ENCODE measurements at places on chromosomes 7 and 10.

GRCh38 chr7:7504910-7505704 lies 30.6 kb downstream of the COL28A1 start:
- DNase-seq, result no peak

DNA sequence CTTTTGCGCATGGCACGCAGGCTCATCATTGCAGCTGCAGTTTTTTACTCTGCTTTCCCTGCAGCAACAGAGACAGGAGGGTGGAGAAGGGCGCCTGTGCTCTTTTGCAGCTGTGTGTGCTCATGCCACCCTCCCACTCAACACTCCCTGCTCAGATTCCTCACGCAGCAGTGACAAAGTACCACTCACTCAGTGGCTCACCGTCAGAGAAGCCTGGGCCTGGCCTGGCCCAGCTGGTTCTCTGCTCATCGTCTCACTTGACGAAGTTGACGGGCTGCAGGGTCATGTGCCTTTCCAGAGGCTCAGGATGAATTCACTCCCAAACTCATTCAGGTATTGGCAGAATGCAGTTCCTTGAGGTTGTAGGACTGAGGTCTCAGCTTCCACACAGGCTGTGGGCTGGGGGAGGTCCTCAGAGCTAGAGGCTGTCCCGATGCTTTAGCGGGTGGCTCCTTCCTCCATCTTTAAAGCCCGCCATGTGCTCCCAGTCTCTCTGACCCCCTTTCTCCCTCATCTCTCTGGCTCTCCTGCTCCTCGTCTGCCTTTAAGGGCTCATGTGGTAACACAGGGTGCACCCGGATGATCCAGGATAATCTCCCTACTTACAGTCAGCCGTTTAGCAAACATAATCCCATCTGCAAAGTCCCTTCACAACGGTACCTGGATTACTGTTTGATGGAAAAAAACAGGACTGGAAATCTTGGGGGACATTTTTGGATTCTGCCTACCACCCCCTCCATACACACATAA lies 25.8 kb downstream of the PTPRE start:
- DNase-seq, result no peak

- no peak for DNase-seq
These were observed 25.5 kb upstream of the HABP2 start for GRCh38 chr10:113527211-113527906.

DNA sequence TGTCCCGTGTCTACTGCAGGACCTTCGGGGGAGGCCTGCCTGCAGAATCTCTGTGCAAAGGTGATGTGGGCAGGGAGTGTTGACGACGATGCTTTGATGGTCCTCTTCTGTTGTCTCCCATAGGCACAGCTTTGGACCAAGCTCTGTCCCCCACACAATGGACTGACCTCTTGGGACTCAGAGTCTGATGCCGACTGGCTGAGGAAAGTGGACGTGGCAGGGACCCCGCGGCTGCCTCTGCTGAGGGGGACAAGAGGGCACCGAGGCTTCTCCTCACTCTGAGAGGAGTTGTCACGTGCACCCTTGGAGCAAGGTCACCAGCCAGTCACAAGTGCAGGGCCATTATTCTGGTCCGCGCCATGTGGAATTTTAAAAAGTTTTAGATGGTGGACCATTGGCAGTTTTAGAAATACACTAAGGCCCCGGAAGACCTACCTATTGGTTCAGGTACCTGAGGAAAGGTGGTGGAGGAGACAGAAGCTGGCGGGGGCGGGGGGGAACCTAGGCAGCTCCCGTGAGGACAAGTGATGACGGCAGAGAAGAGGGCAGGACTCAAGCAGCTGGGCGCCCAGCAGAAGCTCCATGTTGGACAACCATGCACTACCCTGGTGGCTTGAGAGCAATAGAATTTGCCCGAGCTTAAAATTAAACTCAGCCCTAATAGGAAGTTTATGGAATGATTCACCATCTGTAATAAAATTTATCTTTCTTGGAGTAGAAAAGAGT lies 331.4 kb downstream of the PTPRN2 start:
- no peak for DNase-seq

DNA sequence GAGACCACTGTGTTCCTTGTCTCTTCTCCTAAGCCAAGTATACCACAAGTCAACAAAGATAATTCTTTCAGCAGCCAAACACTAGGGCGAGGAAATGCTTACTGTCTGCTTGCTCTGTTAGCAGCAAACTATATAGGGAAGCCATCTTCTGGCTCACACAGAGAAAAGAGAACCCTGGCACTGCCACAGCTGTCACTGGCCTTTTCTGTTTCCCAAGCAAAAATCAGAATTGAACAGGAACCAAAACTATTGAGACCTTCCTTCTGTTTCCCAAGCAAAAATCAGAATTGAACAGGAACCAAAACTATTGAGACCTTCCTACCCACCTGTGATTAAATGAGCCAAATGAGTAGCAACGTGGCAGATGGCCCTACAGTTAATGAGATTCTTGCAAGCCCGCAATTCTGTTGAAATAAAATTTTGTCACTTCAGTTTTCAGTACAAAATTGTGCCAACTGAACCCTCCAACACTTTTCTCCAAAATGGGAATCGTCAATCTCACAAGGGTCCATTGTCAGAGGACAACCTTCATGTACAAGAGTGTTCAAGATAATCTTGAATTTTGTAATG lies 54.5 kb downstream of the LRRTM3 start:
- no peak for DNase-seq

DNA sequence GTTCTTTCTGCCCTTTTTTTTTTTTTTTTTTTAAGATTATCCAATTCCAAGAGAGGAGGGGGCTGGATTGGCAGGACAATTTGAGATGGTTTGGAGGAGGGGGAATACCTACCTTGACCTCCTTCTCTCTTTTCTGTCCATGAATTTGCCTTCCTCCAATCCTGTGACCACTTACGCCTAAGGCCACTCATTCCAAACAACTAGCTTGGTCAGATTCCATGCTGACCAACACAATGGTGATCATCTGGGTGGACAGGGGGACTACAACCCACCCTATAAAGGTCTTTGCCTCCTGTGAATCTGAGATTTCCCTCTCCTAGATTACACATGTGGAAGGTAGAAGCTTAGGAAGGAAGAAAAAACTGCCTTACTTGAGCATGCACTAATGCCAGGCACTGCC lies 2.3 kb upstream of the LDB1 start:
- no peak for DNase-seq

DNA sequence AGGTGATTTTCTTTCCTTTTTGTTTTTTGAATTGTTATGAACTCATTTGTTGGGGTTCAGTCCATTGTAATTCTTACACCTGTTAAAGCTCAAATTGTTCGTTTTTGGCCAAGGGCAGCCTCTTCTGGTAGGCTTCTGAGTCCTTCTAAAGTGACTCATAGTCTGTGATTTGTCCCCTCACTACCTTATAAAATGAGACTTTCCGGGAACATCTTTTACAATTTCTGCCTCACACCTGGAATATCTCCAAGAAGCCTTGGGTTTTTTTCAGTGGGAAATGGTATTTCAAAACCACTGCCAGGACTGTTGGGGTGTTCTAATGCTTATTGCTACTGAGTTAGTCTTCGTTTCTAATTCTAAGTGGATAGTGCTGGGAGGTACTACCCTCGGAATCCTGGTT lies 56.7 kb downstream of the BMPR1A start:
- no peak for DNase-seq

DNA sequence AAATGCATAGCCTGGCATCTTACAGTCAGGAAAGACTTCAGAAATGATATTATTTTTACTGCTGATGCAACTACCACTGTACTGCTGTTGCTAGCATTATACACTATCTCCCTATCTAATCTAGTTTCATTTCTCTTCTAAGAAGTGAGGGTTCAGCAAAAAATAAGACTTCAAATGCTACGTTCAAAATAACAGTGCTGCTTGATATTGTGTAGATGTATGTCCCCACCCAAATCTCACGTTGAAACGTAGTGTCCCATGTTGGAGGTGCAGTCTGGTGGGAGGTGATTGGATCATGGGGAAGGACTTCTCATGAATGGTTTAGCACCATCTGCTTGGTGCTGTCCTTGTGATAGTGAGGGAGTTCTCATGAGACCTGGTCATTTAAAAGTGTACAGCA lies 129.4 kb downstream of the ANK3 start:
- no peak for DNase-seq

DNA sequence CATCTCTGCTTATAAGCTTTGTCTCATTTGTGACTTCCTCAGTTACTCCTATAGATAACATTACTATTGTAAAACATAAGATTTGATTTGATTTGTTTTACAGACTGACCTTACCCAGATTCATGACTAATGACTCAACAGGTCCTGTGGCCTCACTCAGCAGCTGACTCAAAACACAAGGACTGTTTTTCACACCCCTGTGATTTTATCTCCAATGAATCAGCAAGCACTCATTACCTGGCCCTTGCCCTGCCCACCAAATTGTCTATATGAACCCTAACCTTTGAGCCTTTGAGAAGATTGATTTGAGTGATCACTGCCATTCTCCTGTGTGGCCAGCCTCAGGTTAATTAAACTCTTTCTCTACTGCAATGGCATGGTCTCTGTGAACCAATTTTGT lies 1064.6 kb upstream of the LRRTM3 start:
- no peak for DNase-seq

- DNase-seq, result no peak
These were observed 198.2 kb upstream of the GNAI1 start for GRCh38 chr7:79936281-79936983.

GRCh38 chr7:105055084-105055483 lies 41.1 kb downstream of the KMT2E start:
- no peak for DNase-seq

DNA sequence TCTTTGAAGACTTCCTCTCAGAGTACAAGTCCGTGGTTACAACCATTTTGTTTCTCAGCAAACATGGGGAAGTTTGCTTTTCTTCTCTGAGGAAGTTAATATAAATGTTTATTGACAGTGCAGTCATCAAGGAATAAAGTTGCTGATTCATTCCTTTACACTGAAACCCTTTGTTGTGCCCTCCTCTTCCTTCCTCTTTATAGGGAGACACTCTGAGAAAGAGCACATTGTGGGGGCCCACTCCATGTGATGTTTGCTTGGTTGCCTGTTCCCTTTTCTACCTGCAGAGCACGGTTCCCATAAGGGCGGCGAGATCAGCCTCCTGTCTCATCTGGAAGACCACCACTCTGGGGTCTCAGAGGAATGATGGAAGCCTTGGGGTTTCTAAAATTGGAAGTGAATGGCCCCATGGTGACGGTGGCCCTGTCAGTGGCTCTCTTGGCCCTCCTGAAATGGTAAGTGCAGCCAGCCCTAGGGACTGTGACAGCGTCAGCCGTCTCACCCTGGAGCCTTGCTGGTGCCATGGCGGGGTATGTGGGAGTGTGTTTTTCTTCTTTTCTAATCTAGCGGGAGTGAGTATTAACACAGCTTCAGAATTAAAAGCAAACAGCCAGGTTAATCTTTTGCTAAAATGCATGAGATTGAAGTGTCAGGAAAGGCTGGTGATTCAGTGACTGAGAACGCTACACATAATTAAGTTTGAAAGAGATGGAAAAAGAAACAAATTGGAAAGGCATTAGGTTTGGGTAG lies at the start of gene TBXAS1:
Gene TBXAS1, plus strand, starts transcription at position 240 of the 750 bp plus-strand sequence. Its CDS starts 127 bp downstream, at position 367.
- DNase-seq, result no peak

DNA sequence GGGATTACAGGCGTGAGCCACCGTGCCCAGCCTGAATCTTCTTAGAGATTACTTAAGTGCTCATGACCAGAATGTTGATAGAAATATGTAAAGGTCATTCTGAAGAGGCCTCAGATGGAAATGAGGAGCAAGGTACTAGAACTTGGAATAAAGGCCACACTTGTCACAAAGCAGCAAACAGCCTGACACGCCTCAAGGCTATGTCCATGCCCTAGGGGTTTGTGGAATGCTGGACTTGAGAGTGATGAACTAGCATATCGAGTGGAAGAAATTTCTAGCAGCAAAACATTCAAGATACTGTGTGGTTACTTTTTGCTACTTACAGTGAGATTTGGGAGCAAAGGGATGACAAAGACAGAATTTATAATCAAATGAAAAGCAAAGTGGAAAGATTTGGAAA lies 39.0 kb downstream of the ZNF438 start:
- no peak for DNase-seq

DNA sequence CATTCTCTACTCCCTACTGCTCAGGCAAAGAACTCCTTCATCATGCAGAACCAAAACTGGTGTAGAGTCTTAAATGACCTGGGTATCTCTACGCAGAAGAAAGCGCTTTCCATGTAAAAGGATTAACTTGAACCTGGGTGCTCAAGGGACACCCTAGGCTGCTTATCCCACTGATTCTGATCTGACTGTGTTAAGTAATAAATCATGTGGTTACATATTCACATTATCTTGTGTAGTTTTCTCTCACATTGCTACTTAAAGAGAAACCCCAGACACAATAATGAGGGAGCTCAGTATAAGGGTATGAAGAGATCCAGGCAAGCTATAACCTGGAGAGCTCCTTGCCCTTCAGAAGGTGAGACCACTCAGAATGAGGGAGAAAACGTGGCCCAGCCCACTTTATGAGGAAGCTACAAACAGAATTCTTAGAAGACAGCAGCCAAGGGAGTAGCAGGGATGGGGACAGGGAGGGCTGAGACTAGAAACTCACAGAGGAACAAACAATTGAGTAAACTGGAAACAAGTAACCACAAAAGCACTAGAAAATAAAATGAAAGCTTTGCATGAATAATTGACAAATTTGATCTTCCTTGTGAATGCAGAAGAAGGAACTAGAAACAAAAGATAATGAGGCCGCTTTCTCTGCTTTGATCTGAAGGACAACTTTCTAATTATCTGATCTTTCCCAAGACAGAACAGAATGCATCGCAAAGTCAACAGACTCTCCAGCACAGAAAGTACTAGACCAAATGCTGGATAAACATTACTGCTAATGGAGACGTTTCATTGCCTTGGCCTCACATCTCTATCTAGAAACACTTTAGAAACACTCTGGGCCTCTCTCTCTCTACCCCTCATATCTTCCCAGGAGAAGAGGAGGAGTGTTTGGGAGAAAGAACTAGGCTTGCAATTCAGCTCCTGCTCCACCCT lies 76.1 kb downstream of the LRRC17 start:
- no peak for DNase-seq

DNA sequence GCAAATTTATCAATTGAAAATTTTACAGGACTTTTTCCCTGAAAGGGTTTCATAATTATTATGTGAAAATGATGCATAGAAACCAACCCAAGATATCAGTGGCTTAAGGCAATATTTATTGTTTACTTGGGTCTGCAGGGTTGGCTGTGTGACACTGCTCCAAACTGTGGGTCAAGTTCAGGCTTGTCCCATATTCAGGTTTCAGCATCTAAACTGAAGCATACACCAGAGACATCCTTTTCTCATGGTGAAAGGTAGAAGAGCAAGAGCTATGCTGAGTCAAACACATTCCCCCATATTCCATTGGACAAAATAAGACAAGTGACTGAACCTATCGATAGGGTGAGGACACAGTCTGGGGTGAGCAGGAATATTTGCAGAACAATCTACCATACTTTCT lies 110.9 kb downstream of the MAPK8 start:
- no peak for DNase-seq

Data from CD4-positive, CD25-positive, alpha-beta regulatory T cell (primary cell).